ENCODE measurements at places on chromosomes 6 and 20. TPM values are rescaled to one million over a fixed set of nuclear protein-coding genes. Genes with fewer than 3 reads are reported as not detected.
A peak's percentile ranks its signal among the peaks of the same experiment; 100 is the strongest.

- DNase-seq = no peak
Observed at GRCh38 chr6:16473184-16473907, 235.0 kb downstream of the GMPR start.

DNA sequence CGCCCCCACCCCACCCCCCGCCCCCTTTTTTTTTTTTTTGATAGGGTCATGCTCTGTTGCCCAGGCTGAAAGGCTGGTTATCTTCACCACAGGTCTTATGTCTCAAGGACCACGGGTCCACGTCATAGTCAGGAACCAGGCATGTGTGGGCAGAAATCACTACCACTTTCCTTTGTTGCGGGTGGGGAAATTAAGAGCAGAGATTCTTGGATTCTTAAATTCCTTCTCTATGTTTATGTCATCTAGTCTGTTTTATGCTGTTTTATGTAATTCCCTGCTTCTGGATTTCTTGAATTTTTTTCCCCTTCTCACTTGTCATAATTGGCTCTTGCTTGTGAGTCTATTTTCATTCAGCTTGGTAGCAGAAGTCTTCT is 25.8 kb upstream of the PLCG1 start:
- no peak for DNase-seq

- DNase-seq = no peak
Observed at GRCh38 chr6:117955684-117956256, 48.7 kb downstream of the SLC35F1 start.

DNA sequence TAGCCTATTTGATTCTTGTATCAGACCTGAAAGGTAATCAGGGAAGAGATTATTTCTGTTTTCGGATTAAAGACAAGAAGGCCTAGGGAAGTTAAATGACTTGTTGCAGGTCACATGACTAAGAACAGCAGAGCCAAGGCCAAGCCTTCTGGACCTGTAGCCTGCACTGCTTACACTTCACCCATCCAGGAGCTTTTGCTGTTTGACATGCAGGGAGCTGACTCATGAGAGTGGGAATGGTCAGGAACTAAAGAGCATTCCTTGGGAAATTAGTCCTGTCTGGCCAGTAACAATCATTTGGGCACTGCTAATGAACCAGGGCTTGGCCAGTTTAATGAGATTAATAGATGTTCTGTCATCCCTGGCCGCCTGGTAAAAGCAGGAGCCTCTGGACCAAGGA is 46.8 kb downstream of the EIF2S2 start:
- DNase-seq = no peak

- no peak for DNase-seq
Observed at GRCh38 chr20:10577648-10578047, 96.2 kb downstream of the JAG1 start.

GRCh38 chr20:32443386-32443974 is 85.3 kb downstream of the ASXL1 start:
- no peak for DNase-seq

GRCh38 chr6:2665146-2666070 is 85.3 kb downstream of the MYLK4 start:
- no peak for DNase-seq

DNA sequence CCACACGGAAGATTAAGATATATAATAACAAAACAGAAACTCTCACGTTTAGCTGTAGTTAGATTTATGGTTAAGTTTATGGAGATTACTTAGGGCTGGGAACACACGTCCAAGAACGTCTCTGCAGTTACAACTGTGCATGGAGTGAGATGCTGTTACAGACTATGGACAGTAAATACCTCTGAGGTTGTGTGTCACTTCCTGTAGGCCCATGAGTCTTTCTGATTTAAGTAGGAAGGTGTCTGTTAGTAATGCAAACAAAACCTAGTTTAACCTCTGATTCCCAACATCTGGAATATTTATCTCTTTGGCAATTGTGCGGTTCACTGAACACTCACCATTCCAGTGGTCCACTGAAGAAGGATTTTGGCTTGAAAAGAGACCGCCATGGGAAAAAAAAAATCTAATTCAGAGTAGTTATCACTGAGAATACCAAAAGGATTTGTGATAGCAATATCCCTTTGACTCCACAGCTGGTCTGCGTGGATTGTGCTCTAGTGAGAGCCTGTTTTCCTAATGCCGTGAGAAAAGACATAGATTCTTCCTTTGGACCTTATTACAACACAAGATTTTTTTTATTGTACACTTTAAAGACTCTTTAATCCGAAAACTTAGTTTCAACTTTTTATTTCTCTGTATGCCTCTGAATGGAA is 478.2 kb upstream of the CITED2 start:
- DNase-seq = no peak

DNA sequence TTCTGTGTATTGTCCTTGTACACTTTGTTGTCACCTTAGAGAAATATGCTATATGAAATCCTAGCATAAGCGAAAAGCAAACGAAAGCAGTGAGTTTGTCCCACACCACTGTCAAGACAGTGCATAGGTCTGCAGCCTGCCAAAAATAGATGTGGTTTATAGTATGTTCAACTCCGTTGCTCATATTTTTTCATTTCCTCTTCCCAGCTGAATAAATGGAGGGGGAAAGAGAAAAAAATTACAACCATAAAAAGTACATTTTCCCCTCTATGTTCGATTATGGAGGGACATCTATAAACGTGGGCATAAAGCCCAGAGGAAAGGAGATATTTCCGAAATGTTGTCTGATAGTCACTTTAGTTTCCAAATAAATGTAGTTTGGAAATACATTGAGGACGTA is 25.8 kb downstream of the PRL start:
- DNase-seq = no peak

DNA sequence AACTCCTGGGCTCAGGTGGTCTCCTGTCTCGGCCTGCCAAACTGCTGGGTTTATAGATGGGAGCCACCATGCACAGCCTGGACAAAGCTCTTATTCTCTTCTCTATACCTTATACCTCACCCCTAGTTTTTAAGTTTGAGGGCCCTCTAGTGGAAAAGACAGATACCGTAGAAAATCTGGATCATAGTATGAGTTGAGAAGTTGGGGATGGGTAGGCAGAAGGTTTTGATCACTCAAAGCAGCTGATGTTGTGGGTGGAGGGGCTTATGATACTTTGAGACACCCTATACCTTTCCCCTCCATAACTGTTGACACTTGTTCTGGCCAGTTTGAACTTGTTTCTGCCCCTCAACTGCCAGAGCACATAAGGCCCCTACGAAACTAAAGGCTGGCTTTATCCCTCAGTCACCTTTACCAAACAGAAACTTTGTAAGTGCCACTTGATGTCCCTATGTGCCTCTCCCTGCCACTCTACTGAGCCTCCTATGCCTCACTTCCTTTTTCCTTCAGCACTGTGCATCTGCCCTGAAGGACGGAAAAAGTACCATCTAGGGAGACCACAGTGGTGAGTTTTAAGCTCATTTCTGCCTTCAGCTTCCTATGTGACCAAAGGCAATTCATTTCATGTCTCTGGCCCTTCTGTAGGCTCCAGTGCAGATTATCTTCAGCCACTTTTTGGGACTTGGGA is 28.6 kb downstream of the RALY start:
- DNase-seq = no peak

- DNase-seq = no peak
Observed at GRCh38 chr20:1664911-1665310, 7.3 kb upstream of the SIRPG start.

DNA sequence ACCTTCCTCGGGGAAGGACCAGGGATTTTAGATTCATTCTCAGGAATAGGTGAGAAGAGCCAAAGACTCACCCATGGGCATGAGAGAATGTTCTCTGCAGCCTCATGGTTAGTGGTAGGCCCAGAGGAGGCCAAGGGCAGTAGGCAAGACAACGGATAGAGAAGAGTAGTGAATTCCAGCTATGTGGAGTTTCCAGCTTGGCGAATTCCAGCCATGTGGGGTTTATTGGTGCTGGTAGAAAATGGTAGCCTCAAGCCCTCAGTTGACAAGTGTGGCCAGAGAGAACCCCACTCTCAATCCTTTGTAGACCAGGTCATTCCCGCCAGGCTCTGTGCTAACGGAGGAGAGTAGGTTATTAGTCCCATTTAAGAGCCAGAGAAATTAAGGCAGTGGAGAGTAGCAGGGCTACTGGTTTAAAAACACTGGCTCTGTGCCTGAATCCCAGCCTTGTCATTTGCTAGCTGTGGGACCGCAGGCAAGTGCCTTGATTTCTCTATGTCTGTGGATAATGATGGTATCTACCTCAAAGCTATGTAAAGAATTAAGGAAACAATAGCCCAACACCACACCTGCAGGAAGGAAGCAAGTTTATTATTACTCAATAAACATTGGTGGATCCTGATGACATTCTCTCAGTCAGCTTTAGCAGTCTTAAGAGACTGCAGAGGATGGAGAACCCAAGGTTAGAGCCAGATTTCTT is 2.0 kb upstream of the SLC9A8 start:
- DNase-seq = no peak

- no peak for DNase-seq
Observed at GRCh38 chr6:89033461-89033860, 47.1 kb upstream of the PNRC1 start.

GRCh38 chr20:54350415-54350814 is 125.0 kb upstream of the DOK5 start:
- no peak for DNase-seq

- peak; percentile 62 for DNase-seq
Observed at GRCh38 chr20:36754656-36755222, 8.8 kb upstream of the NDRG3 start.

DNA sequence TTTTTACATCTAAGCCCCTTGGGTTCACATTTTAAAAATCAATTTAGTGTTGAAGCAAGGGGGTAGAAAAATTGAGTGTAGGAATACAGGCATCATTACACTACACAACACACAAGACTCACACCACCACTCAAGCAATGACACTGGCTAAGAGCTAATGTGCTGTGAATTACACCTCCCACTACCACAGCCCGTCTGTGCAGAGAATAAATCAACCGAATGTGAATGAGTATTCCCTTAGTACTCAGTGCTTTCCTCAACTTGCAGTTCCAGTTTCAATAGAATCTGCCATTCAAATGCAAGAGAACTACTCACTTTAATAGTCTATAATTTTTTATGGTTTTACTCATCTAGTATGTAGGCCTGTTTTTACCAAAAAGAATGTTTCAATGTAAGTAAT is 114.4 kb downstream of the PDSS2 start:
- DNase-seq = no peak

- no peak for DNase-seq
Observed at GRCh38 chr6:29726001-29726400, 2.8 kb downstream of the HLA-F start.

DNA sequence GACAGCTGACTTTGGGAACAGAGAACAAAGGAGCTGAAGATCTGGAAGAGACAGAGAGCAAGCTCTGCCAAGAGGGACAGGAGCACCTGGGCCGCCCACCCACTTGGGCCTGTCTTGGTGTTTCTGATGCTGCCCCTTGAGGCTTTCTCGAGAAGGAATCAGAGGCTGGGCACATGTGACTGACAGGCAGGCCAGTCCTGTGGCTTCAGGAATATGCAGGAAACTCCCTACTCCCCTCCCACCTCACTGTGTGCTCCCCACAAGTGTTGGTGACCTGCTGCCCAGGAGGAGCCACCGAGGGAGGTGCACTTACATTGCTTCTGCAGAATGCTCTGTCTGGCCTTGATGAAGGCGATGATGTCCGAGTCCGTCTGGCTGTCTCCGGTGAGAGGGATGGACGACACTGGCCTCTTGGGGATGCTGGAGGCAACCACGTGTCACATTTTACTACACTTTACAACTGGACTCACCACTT is 20.9 kb upstream of the KCNK16 start:
- no peak for DNase-seq

DNA sequence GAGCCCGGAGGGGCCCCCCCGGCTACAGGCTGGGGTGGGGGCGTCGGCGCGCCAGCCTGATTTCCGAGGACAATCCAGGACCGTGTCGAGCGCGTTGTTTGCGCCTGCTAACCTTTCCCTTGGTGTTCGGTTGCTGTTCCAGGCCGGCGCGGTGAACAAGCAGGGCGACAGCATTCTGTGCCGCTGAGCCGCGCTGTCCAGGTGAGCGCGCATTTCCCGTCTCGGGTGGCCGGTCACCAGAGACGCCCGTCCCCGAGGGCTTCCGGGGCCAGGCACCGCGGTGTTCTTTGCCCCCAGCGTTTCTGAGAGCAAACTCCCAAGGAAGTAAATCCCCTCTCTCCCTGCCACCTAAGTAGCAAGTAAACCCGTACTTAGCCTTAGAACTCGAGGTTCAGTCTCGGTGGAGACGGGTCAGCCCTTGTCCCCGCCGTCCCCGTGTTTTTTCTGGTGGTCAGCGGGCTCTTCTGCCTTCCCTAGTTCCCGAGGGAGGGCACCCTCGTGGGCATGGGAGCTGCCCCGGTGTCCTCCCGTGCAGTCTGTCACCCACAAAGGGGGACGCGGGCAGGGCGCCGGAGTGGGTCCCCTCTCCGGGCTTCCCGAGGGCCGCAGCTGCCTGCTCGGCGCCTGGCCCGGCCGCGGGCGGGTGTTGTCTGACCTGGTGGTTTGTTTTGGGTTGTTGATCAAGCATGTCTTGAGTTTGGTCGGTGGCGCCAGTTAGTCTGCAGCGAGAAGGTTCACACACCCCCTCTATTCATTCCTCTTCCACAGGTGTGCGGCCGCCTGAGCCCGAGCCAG is 1.5 kb downstream of the ID4 start:
- DNase-seq = peak; percentile 54

DNA sequence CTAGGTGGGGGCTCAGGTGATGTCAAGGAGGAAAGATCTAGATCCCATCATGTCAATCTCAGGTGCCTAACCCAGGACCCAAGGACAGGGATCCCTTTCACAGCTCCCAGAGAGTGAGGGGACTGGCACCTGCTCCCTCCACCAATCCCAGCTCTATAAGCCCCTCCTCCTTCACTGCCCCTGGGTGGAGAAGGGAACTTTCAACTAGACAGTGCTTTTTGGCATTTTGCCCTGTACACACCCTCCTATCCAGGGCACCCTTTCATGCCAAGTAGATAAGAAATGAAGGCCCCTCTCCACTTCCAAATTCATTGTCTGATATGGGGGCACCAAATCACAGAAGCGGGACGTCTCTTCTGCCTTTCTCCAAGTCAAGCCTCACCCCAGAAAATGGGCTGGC is 61.6 kb downstream of the MDGA1 start:
- DNase-seq = no peak

The LY6G6D gene
- not detected for polyA plus RNA-seq

The MAS1 gene
- not detected for polyA plus RNA-seq

The ME1 gene
- polyA plus RNA-seq = 2.7 TPM

The ENPP3 gene
- 13.7 TPM for polyA plus RNA-seq

The SIRPA gene
- 29.0 TPM for polyA plus RNA-seq

The HAO1 gene
- not detected for polyA plus RNA-seq

The AGER gene
- 21.4 TPM for polyA plus RNA-seq

The BAK1 gene
- 25.7 TPM for polyA plus RNA-seq

The RTF2 gene
- polyA plus RNA-seq = 124 TPM

The STMND1 gene
- polyA plus RNA-seq = 0.30 TPM
